Heart left ventricle (tissue), 16 donors: ENCODE measurements at places on chromosomes 7 and 10. TPM values are rescaled to one million over a fixed set of nuclear protein-coding genes. Genes with fewer than 3 reads are reported as not detected.
A peak's percentile ranks its signal among the peaks of the same experiment; 100 is the strongest.

C10orf53 gene
- polyA plus RNA-seq, result not detected

IQCE gene
- 10.8 TPM for polyA plus RNA-seq

HOGA1 gene
- polyA plus RNA-seq, result 35.2 TPM

MGMT gene
- polyA plus RNA-seq, result 11.0 TPM

PTPRE gene
- polyA plus RNA-seq, result 18.4 TPM

OR13A1 gene
- 0.04 TPM for polyA plus RNA-seq

DYNC1I1 gene
- polyA plus RNA-seq, result 14.4 TPM

SPDYE1 gene
- not detected for polyA plus RNA-seq

OR2A42 gene
- polyA plus RNA-seq, result not detected

SLC26A5 gene
- polyA plus RNA-seq, result not detected

P4HA1 gene
- polyA plus RNA-seq, result 33.6 TPM

IL2RA gene
- polyA plus RNA-seq, result 0.78 TPM

DNA sequence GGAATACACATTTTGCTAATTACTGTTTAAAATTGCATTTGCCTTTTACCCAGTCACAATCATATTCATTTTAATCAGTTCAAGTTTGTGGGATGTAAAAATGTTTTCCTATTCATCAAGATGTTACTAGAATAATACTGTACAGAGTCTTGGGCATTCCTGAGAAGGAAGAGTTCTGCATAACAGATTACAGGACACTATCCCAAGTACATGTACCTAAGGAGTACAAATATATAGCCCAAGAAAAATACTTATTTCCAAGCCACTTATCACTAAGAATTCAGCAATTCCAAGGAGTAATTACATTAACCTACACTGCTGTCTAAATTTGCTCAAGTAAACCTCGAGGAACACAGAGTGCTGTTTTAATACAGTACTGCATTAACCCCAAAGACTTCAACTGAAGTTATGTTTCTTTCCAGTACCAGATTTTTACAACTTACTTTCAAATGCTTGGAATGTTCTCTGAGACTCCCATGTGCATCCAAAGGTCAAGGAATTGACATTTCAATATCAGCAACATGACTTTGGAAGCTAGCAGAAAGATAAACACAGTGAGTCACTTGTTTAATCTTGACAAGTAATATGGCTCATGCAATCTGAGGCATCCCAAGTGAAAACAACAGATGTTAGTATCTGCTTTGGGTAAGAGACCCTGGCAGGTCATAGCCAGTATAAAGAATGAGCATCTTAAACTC is 125.4 kb upstream of the BET1 start:
- no peak for DNase-seq

DNA sequence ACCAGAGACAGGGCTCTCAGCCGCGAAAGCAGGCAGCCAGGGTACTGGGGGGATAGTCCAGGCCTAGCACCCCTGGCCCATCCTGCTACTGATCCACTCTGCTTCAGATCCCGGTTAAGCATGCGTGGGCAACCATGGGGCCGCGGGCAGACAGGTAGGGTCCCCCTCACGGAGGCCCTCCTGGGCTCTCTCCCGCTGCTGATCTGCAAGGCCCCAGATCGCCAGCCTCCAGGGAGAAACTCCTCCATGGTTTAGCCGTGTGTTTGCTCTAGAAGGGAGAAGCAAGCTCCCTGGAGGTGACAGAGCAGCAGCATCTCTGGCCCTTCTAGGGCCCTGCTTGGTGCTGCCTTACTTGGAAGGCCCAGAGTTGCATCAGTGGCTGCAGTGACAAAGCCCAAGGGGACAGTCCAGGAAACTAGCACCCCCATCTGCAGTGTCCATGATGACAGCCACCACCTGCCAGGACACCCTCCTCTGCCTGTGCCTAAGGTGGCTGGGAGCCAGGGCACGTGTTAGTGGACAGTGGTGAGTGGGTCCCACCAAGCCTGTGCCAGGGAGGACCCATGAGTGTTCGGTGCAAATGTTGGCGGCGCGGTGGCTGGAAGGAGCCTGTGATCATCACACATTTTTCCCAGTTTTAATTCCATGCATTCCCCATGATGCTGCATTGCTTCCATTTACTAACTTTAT is 29.2 kb downstream of the CALML5 start:
- no peak for DNase-seq

- DNase-seq, result no peak
Observed at GRCh38 chr10:52318136-52318701, 4.1 kb downstream of the DKK1 start.

GRCh38 chr10:77391605-77392235 is 245.9 kb downstream of the KCNMA1 start:
- peak; percentile 64 for DNase-seq

DNA sequence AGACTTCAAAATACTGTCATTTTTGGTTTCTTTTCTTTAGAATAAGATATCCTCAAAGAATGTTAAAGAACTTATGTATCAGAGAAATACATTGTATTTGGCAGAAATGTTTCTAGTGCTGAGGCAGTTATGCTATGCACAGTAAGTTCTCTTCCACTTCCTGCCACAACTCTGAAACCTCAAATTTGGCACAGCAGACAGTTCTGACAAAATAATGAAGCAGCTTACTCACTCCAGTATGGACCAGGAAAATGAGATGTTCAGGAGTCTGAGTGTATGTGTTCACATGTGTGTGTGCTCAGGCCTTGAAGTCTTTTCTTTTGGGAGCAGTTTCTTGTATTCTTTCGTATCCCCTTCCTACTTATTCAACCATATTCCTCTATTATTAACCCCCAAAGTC is 197.0 kb upstream of the AGK start:
- no peak for DNase-seq

GRCh38 chr10:8356283-8356682 is 301.8 kb downstream of the GATA3 start:
- no peak for DNase-seq

- peak; percentile 50 for DNase-seq
Observed at GRCh38 chr10:88952647-88953111, at the start of gene ACTA2. ACTA2 (minus strand) TSS chr10:88952773; CDS start chr10:88948930, 3,843 bp downstream.

- no peak for DNase-seq
Observed at GRCh38 chr7:69780379-69780778, 182.1 kb downstream of the AUTS2 start.

- DNase-seq, result peak; percentile 69
Observed at GRCh38 chr10:49058463-49059255, 56.7 kb downstream of the VSTM4 start.

GRCh38 chr7:16484453-16485158 is 19.1 kb upstream of the SOSTDC1 start:
- DNase-seq, result no peak

DNA sequence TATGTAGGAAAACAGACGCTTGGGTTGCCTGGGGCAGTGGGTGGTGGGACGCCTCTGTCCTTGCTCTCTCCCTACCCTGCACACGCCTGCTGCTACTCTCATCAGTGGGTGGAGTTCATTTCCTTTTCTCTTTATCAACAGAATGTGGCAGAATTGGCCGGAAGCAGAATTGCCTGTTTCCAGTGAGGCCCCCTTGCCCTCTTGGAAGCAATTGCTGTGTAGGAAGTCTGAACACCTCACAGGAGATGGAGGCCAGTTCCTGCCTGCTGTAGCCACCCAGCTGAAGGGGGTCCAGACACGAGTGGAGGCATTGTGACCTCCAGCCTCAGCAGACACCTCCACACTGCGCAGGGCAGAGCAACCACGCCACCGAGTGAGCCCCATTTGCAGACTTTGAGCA is 331.6 kb upstream of the ZNF32 start:
- no peak for DNase-seq

- DNase-seq, result no peak
Observed at GRCh38 chr10:69851306-69851705, 49.6 kb downstream of the COL13A1 start.

GRCh38 chr10:46266306-46266985 is 20.4 kb upstream of the ANTXRL start:
- peak; percentile 15 for DNase-seq

- DNase-seq, result no peak
Observed at GRCh38 chr10:6164271-6165095, 38.2 kb upstream of the PFKFB3 start.

DNA sequence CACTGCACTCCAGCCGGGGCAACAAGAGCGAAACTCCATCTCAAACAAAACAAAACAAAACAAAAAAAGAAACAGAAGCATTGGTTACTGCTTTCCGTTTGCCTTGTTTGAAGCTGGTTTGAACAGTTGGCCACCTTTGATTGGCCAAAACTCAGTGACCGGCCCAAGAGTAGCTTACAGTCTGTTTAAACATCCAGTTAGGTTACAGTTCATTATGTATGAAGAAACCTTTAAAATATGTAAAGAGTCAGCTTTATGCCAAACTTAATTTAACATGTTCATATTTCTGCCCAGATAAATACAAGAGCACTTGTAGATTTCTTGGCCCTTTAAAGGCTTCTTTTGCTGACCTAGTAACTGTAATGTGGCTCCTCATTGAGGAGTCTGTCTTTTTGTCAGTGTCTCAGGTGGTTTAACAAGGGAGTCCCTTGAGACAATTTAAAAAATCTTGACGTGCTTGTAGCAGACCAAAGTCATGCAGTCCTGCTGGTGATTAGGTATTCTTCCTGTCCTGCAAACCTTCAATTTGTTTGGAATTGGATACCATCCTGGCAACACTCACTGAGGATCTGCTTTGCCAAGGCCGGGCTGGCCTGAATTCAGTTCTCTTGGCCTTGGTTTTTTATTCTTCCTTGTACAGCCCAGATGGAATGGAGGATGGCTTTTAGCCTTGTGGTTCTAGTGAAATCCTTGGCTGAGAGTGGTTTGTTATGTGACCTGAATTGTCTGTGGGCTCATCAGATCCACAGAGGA is 128.9 kb downstream of the PLXDC2 start:
- DNase-seq, result peak; percentile 24

DNA sequence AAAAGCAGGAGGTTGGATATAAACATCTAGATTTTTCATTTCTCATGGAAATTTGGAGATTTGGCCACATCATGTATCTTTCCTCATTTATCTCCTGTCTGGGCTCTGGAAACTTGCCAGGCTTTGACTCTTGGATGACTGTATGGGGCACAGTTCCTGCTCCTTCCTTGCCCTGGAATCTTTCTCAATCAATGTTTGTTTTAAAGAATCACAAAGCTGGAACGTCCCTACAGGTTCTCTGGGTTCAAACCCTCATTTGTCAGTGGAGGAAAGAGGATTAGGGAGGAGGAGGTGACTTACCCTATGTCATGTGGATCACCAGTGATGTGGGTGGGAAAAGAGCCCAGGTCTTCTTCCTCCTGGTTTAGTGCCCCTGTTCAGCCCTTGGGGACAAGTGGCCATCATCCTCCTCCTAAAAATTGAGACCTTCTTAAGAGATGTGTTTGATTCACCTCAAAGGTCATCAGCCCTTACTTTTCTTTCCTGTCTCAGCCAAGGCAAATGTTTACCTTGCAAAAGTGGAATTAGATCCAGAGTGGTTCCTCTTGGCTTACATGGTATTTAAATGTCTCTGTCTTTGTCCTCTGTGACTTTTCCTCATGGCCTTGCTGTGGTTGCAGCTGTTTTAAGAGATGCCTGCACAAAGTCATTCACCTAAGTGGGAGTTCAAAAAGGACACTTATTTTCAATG is 38.8 kb upstream of the PDZD8 start:
- no peak for DNase-seq

GRCh38 chr10:5442990-5443370 is 30.6 kb downstream of the NET1 start:
- DNase-seq, result no peak

DNA sequence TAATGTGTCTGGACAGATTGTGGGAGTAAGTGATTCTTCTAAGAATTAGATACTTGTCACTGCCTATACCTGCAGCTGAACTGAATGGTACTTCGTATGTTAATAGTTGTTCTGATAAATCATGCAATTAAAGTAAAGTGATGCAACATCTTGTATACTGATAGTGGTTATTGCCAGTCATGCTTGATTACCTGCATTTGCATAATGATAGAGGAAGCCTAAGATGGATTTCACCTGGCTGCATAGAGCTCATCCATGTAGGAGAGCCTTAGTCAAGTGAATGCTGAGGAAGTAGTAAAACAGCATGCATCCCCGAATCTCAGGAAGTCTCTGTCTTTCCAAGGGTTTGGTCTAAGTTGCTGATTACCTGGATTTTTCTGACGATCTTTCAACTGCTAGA is 64.2 kb upstream of the CAPZA2 start:
- no peak for DNase-seq

- no peak for DNase-seq
Observed at GRCh38 chr7:28375729-28376128, 36.6 kb upstream of the CREB5 start.

- no peak for DNase-seq
Observed at GRCh38 chr10:71603150-71603549, 116.4 kb downstream of the C10orf105 start.

DNA sequence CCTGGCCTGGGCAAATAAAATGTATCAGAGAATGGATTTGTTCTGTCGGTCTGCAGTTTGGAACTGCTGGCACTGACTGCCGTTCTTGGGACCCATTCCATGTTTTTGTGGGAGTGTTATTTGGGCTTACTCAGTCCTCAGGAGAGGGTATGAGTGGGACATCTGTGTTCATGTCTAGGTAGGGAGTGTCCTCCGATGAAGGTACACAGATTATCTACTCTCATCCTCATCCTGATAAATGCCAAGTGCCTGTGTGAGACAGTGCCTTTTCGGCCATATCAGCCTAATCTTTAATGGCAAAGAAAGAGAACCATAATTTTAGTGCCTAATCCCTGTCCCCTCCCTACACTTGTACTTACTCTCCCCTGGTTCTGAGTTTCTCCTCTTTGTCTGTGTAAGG is 409.4 kb downstream of the REEP3 start:
- no peak for DNase-seq

DNA sequence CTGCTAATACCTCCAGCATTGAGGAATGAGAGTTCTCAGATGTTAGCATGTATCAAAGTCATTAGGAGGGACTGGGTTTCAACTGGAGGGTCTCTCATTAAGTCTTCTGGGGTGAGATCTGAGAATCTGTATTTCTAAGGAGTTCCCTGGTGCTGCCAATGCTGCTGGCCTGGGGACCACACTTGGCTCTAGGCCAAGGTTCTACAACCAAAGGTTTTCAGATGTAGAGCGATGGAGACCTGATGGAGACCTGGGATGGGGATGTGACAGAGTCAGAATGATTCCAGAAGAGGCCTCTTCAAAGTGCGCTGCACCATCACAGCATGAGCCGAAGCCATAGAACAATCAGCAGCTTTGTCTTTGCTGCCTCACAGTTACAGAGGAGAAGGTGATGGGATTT is 27.2 kb downstream of the ST8SIA6 start:
- DNase-seq, result no peak

- DNase-seq, result no peak
Observed at GRCh38 chr10:30751678-30752331, 122.3 kb upstream of the LYZL2 start.

DNA sequence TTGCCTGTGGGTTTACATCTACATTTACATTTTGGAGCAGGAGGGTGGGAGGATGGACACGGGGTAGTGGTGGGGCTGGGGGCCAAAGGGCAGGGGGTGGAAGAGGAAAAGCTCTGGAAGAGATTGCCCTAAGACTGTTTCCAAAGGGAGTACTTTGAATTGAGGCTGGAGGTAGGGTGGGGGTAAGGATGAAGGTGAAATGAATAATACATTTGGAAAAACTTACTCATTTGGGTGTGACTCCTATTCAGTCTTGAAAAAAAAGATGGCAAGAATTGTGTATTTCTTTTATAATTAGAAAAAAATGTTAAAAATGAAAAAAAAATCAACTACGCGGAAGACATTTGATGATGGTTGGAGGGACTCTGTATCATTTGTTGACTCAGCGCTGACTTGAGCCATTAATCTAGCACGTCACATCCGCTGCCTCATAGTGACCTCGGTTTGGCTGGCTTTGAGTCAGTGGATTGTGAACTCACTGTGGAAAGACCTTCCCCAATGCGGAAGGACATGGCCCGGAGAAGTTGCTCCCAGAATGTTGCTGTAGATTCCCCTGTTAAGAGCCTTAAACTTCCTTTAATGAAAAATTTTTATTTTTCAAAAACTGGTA is 2.8 kb downstream of the FAM180A start:
- peak; percentile 75 for DNase-seq
